Stimulated activated CD8-positive, alpha-beta memory T cell treated with anti-CD3 and anti-CD28 coated beads, Interleukin-7, amount 100 ng/mL, for 4 hours (primary cell): ENCODE measurements at places on chromosomes 12 and 14.

DNA sequence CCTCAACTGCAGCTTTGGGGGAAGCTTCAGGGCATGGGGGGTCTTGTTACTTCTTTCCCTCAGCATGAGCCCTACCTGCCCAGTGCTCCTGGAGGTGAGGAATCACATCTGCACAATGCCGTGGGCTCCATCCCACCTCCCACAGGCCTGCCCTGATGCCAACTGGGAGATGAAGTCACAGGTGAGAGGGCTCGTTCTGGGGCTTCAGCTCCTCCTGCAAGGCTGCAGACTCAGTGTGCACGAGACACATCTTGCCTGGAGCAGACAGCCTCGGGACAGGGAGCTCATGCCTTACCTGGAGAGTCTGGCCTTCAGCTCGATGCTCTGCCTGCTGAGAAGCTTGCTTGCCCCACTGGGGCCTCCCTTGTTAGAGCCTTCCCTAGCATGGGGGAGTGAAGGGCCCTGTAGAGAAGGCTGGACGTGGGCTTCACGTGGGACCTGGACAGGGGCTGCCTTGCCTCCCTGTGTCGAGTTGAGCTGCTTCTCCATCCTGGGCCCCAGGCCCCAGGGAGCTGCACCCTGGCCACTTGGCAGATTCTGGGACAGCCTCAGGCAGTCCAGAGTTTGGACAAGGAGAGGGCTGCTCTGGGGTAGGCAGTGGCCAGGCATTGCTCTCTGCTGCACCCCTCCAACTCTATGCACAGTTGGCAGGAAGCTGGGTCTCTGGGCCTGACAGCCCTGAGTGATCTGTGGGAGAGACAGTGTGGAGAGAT is 171.4 kb downstream of the KIF26A start:
- DNase-seq, result no peak

DNA sequence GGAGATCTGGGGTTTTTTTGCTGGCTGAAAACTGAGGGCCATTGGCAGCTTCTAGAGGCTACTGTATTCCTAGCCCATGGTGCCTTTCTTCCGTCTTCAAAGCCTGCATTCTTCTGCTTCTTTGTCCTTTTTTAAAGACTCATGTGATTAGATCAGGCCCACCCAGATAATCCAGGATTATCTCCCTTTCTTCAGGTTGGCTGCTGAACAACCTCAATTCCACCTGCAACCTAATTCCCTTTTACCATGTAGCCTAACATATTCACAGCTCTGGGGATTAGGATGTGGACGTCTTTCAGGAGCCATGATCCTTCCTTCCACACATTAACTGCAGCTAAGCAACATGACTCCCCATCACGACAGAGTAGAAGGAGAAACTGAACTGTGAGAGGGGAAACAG is 985.5 kb downstream of the DIO2 start:
- DNase-seq, result no peak

DNA sequence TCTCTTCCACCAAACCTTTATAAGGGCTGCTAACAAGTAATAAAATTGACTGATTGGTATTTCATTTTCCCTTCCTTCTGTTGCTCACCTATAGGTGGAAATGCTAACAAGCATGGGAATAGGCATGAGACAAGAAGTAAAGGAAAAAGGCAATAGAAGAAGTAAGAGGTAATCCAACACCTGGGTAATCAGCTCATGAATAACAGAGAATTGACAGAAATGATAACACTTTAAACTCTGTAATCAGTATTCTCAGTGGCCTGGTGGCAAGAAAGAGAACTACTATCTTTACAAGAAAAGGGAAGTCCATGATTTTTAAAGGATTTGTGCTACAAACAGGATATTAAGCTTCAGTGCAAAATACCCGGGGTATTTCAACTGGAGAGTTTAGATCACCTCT is 737.8 kb downstream of the RERGL start:
- DNase-seq, result no peak

GRCh38 chr12:94563286-94563685 is 87.1 kb downstream of the TMCC3 start:
- DNase-seq, result no peak

GRCh38 chr12:94133964-94134795 is 14.2 kb upstream of the PLXNC1 start:
- DNase-seq, result no peak

GRCh38 chr14:93207468-93208308 is 632 bp downstream of the UBR7 start:
- DNase-seq, result no peak
